ENCODE measurements at places on chromosomes 12 and 14.
A peak's percentile ranks its signal among the peaks of the same experiment; 100 is the strongest.

GRCh38 chr14:24694680-24695079 is 60.7 kb upstream of the GZMB start:
- no peak for DNase-seq

DNA sequence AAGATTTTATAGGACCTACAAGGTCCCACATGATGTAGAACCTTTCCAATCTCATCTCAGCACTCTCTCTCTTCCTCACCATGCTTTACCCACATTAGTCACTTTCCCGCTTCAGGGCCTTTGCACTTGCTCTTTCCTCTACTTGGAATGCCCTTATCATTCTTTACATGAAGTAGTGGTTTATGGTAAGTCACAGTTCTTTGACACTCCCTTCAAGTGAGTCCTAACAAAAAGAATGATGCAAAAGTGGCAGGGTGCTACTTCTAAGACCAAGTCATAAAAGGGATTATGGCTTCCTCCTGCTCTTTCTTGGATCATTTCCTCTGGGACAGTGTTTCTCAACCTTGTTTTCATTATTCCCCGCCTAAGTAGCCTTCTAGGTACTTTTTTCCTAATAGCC is 13.1 kb downstream of the TMBIM4 start:
- DNase-seq, result no peak

GRCh38 chr12:54036620-54037359 is 3.9 kb downstream of the HOXC5 start:
- DNase-seq, result no peak

- DNase-seq, result peak; percentile 48
Observed at GRCh38 chr12:106136263-106136662, 2.5 kb downstream of the NUAK1 start.

DNA sequence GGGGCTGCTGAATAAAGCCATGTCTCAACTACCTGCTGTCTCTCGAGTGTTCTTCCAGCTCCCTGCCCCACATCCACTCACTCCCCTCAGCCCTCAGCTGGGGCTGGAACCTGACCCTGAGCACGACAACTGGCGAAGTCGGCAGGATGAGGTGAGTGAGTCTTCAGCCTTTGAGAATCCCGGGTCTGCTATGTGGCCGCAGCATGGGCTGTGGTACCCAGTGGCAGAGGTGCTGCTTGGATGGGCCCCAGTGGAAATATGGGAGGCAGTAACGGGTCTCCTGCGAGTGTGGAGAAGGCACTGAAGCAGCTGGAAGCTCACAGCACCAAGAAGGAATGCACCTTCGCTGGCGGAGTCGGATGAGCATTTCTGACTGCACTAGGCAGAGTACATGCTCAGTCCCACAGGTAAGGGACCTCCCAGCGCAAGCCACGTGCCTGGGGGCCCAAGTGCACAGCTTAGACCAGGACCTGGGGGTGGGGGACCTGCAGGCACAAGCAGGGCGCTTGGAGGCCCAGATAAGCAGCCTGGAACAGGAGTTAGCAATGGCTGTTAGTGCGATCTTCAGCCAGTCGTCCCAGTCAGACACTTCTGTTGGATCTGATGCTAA is 95.5 kb upstream of the TMPO start:
- no peak for DNase-seq

- no peak for DNase-seq
Observed at GRCh38 chr12:52729147-52729546, 25.8 kb upstream of the KRT77 start.

DNA sequence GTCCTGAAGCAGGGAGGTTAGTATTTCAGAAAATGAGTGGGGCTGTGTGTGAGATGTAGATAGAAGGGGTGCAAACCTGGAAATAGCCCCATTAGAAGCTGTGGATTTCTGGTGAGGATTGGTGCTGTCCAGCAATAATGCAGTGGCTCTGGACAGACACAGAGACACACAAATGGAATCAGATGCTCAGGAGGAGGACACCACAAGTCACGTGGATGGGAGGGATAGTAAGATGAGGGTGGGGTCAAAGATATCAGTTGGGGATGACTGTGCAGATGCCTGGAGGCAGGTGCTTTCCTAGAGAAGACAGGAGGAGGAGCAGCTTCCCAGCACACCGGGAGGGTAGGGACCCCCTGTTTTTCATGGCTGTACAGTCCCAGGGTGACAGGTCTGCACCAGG is 136.5 kb downstream of the PLXNC1 start:
- no peak for DNase-seq

- no peak for DNase-seq
Observed at GRCh38 chr14:67636361-67636919, 16.7 kb downstream of the ARG2 start.

- no peak for DNase-seq
Observed at GRCh38 chr14:94540031-94540794, 21.0 kb upstream of the SERPINA4 start.

DNA sequence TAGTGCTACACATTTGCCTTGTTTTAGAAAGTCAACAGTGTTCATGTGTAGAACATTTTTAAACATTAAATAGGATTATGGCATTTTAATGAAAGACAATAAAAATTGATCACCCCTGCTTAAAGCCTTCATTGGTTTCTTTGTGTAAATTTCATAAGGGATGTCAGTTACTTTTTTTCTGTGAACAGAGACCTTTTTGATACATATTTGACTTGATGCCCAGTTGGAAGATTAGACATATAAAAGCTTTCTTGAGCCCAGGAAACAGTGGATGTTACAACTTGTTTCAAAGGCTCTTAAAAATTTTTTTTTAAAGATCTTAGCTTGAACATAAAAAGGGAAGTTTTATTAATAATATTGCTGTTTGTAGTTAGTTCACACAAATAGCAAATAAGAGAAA is 168.7 kb upstream of the PDZRN4 start:
- no peak for DNase-seq

DNA sequence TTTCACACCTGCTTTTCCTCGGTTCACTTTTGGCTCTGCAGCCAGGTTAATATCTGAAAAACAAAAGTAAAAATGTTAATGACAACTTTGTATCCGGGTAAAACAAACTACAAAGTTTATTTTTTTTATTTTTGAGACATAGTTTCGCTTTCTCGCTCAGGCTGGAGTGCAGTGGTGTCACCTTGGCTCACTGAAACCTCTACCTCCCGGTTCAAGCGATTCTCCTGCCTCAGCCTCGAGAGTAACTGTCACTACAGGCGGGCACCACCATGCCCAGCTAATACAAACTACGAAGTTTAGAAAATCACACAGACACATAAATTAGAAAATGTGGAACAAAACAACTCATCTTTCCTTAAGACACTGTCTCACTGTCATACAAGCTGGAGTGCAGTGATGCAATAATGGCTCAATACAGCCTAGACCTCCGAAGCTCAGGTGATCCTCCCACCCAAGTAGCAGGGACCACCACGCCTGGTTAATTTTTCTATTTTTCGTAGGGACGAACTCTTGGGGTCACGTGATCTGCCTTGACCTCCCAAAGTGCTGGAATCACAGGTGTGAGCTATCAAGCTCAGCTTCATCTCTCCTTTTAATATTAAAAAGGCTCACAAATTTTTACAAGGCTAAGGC is 38.1 kb downstream of the HNRNPC start:
- DNase-seq, result no peak

DNA sequence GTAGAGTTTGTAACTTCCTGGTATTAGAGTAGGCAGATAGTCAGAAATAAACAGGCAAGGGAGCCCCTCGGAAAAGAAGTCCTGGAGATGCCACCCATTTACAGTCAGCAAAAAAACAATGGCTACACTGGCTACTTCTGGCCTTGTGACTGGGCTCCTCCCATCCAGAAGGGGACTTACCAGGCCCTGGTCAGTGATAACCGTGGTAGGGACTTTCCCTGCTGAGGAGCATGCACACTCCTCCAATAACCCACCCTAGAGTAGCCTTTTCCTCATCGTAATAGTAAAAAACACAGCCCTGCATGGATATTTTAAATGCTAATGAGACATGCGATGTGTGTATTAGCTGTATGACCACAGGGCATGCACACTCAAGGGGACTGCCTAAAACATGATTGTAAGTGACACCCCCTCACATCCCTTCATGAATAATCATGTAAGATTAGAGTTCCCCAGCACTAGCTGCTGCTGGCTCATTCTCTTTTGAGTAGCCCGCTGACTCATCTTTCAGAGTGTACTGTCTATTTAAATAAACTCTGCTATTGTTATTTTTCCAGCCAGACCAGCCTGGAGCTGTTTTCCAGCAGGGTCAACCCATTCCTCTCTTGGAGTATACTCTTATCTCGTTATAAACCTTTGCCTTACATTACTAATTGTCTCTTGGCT is 413.8 kb upstream of the TMTC1 start:
- no peak for DNase-seq

GRCh38 chr14:95255013-95255412 is 64.7 kb downstream of the CLMN start:
- DNase-seq, result no peak

DNA sequence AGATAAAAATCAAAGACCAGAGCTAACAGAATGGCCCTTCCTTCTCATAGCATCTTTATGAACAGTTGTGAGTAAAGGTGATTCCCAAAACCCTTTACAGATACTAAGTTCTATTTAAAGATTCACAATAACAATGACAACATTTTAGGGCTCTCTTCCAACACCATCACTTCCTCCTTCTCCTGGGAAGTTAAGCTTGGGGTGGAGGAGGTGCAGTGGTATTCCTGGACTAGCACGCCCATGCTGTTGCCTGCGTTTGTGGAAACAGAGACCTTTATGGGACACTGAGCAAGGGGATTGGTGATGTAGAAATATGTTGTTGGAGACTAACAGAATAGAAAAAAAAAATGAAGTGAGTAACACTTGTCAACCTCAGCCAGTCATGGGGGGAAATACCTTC is 22.5 kb downstream of the SYNE2 start:
- DNase-seq, result no peak

GRCh38 chr14:57060276-57060955 is 208.3 kb downstream of the EXOC5 start:
- DNase-seq, result no peak
